ENCODE measurements at places on chromosomes 2 and 18.

DNA sequence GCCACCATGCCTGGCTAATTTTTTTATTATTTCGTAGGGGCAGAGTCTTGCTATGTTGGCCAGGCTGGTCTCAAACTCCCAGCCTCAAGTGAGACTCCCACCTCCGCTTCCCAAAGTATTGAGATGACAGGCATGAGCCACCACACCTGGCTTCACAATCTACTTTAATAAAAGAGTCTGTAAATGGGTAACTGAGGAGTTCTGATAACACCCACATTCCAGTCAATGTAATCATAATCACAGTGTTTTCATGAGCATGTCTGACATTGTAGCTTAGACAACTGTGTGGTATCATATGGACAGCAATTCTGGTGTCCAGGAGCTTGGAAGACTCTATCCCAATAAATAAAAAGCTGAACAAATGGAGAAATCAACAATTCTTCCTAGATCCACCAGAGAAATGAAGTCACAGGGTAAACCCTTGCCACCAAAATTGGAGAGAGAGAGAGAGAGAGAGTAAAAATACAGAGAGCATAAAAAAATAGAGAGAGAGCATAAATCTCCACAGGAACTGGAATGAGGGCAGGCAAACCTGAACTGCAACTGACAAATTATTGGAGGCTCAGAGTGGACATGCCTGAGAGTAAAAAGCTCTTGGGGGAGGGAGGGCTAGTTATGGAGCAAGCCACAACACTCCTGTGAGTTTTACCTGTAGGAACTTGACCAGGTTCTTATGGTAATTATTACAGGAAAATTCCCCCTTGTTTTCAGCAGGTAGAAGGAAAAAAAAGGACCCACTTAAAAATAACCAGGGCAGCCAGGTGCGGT is 12.4 kb upstream of the NBEAL1 start:
- DNase-seq: no peak

DNA sequence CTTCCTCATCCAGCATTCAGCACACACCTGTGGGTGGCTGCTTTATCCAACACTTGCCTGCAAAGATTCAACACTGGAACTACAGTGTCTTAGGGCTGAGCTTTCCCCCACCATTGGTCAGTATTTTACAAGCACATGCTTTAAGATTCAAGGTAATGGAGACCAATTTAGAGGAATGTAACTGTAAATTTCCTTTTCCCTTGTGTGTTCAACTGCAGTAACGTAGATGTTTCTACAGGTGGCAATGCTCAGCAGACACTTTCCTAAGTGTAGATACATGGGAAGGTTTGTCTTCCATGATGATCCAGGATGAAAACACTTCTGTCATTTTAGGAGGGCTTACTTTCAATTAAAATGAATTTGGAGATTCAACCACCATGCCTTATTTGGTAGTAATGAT is 143.6 kb upstream of the PXDN start:
- no peak for DNase-seq

DNA sequence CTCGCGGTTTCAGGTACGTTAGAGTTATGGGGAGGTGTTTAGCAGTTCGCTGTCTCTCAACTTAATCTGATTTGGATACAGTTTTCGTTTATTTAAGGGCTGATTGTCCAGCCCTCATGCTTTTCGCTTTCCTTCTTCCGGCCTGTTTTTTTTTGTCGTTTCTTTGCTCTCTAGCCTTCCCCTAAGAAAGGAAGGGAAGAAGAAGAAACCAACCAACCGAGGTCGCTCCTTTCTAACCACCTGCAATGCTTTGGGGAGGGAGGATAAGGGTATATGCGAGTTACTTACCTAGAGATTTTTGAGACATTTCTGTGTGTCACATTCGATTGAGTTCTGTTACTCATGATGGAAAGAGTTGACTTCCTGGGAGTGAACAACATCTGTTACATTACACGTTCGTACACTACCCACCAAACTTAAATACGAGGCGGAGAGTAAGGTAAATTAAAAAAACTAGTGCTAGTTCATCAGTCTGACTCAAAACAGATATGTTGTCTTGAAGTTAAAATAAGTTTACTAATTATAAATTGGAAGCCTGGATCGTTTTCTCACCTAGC is 918 bp downstream of the EIF5B start:
- no peak for DNase-seq

DNA sequence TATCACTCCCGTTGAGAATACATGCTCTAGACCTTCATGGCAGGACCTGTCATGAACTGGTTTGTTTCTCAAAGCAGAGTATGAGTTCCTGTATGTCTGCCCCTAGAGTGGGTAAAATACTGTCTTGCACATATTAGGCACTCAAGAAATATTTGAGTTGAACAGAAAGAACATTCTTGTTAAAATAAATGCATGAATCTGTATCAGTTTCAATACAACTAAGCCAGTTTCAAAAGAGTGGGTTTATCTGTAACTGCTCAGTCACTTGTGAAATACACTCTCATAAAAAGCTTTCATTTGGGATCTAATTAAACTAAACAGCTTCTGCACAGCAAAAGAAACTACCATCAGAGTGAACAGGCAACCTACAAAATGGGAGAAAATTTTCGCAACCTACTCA is 69.2 kb downstream of the RFTN2 start:
- DNase-seq: no peak

GRCh38 chr2:135022952-135023880 is 24.0 kb downstream of the MAP3K19 start:
- no peak for DNase-seq

DNA sequence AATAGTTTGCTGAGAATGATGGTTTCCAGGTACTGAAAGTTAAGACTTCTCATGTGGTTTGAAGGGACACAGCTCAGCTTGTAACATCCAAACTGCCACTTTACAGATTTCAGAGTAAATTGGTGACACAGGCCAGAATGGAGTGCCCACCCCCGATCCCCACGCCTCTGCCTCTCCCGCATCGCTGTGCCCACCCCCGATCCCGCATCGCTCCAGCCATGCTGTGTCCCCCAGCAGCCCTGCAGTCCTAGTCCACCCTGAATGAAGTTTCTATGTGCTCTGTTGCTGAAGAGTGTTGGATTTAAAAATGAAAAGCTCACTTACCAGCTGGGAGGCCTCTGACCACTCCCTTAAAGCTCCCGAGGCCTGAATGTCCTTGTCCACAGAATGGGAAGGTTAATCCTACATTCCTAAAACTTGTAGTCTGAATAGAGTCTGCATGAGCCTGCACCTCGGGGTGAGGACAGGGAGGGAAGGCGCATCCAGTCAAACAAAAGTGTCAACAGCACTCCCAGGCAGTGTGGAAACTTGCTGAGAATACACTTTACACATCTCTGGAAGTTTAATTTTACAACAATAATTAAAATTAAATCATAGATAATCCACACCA is 176.4 kb upstream of the ID2 start:
- no peak for DNase-seq

GRCh38 chr2:402721-403120 is 114.8 kb upstream of the ALKAL2 start:
- no peak for DNase-seq

DNA sequence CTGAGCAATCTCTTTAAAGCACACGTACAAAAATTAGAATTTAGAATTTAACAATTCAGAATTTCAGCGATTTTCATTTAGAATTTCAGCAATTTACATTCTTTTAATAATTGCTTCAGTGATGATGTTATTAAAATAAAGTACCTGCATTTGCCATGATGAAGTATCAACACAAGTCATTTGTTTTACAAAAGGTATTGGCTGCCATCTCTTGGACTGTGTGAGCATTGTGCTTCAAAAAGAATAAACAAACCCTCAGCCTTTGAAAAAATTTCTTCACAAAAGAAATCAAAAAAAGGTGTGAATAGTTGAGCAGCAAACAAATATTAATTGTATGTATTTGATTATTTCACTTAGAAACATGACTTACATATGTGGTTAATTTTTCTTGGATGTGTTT is 27.1 kb upstream of the ZC3H15 start:
- no peak for DNase-seq

- DNase-seq: no peak
These were observed 961.7 kb upstream of the PIK3C3 start for GRCh38 chr18:40993363-40993762.

DNA sequence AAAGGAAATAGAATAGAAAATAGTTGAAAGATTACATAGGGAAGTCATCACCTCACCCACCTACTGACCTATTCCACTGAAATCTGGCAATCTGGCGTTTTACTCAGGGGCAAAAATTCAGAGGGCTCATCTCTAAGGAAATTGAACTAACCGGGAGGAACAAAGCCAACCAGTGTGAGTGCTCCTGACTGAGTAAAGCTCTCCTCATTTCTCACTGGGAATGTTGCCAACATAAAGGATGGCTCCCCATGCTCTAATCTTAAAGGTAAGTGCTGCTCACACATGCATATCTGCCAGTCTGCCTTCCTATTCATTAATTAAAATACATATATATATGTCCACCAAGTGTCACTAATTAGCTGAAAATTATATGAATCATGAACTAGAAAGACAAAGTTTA is 13.5 kb upstream of the DOK6 start:
- DNase-seq: no peak

GRCh38 chr2:40404517-40404916 is 47.4 kb downstream of the SLC8A1 start:
- DNase-seq: no peak

- no peak for DNase-seq
These were observed 20.3 kb upstream of the KIDINS220 start for GRCh38 chr2:8857709-8858108.

Measured in activated CD4-positive, alpha-beta T cell treated with anti-CD3 and anti-CD28 coated beads, Interleukin-2, amount 50 U/mL, for 4 hours (primary cell).